ENCODE measurements at places on chromosomes 6 and 20. TPM values are rescaled to one million over a fixed set of nuclear protein-coding genes. Genes with fewer than 3 reads are reported as not detected.

The CFAP206 gene
- not detected for total RNA-seq

DNA sequence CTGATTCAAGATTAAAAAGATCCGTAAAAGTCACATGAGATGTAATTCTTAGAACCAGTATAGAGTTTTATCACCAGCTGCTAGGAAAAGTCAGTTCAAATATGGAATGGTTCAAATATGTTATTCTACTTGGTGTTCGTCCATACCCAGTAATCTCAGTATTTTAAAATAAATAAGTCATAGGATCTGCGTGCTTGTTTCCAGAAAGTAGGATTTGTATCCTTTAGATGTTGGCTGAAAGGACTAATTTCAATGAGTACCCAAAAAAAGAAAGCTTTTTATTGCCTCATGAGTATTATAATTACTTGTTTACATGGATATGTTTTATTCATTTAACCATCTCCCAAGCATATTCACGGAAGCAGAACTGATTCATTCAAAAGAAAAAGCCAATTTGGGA lies 12.2 kb downstream of the TPD52L1 start:
- no peaks in the 10 kb centered on the region for H3K4me1 ChIP-seq
- no peaks in the 10 kb centered on the region for H3K27me3 ChIP-seq
- DNase-seq, result no peak
- H3K4me3 ChIP-seq, result no peak overlapping the region

DNA sequence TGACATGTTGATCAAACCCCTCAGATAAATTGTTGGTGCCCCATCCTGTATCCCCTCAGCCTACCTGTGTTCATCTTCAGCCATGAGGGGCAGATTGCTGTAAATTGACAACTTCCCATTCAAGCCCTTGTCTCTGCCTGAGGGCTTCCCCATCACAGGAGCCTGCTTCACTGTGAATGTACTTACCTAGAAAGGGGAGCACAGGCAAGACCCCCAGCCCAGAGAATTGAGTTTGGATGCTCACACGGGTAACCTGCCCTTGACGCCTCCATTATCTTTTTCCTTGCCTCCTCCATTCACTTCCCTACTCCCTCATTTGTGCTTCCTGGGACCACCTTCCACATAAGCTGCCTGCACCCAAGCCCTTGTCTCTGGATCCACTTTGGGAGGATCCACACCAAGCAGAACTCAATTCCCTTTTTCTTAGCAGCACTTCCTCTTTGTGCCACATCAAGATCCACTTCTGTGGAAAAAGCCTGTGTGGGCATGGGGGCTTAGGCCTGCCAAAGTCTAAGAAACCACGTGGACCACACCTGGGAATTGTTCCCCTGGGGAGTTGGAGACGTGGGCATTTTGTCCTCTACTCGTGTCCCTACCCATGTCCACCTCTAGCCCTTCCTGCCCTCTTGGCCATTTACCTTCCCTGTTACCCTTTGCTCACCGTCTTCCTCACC lies 103.4 kb upstream of the FOXA2 start:
- H3K27ac ChIP-seq, result no peak overlapping the region
- no peaks in the 10 kb centered on the region for H3K36me3 ChIP-seq
- DNase-seq, result no peak
- no peak overlapping the region for H3K4me3 ChIP-seq

DNA sequence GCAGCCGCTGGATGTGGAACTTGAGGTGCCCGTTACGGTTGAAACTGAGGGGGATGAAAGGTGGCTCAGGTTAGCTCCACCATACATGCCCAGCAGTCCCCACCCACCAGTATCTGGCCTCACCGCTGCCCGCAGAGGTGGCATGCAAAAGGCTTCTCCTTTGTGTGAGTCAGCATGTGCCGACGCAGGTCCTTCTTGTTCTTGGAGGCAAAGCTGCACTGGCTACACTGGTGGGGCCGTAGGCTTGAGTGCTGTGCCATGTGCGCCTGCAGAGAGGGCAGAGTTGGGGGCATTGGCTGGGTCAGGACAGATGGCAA lies 15.8 kb downstream of the PCIF1 start:
- no peaks in the 10 kb centered on the region for H3K4me1 ChIP-seq
- H3K27ac ChIP-seq, result no peak overlapping the region
- no peaks in the 10 kb centered on the region for H3K27me3 ChIP-seq
- peaks cover 28% of the 10 kb centered on the region for H3K36me3 ChIP-seq
- H3K4me3 ChIP-seq, result no peak overlapping the region

DNA sequence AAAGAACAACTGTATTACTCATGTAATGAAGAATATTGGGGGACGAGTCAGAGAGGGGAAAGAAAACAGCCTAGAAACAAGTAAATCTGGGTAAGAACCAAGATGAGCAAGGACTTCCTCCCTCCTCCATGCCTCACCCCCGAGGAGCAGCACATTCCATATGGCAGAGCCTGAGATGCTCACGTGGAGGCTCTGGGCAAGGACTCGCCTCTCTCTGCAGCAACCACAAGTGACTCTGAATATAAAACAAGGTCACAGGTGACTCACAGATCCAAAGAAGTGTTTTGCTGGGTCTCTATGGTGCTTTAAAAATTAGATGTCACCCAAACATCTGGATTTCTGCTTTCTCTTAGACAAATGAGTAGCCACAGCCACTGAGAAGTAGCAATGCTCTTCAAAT lies 453.0 kb upstream of the SULF2 start:
- peaks cover 7% of the 10 kb centered on the region for H3K4me1 ChIP-seq
- DNase-seq, result no peak
- H3K36me3 ChIP-seq, result no peaks in the 10 kb centered on the region
- no peak overlapping the region for H3K27ac ChIP-seq
- no peak overlapping the region for H3K4me3 ChIP-seq

GRCh38 chr6:155487371-155488130 lies 31.9 kb upstream of the NOX3 start:
- no peaks in the 10 kb centered on the region for H3K4me1 ChIP-seq
- no peak overlapping the region for H3K4me3 ChIP-seq
- DNase-seq, result no peak
- no peak overlapping the region for H3K27ac ChIP-seq

The RUNX2 gene
- 1.2 TPM for total RNA-seq

The SLC17A1 gene
- total RNA-seq, result not detected

GRCh38 chr20:49676581-49677291 lies 36.9 kb downstream of the B4GALT5 start:
- H3K4me3 ChIP-seq, result no peak overlapping the region
- no peak overlapping the region for H3K27ac ChIP-seq
- DNase-seq, result no peak
- no peaks in the 10 kb centered on the region for H3K36me3 ChIP-seq
- H3K27me3 ChIP-seq, result no peaks in the 10 kb centered on the region

The TNF gene
- total RNA-seq, result not detected

DNA sequence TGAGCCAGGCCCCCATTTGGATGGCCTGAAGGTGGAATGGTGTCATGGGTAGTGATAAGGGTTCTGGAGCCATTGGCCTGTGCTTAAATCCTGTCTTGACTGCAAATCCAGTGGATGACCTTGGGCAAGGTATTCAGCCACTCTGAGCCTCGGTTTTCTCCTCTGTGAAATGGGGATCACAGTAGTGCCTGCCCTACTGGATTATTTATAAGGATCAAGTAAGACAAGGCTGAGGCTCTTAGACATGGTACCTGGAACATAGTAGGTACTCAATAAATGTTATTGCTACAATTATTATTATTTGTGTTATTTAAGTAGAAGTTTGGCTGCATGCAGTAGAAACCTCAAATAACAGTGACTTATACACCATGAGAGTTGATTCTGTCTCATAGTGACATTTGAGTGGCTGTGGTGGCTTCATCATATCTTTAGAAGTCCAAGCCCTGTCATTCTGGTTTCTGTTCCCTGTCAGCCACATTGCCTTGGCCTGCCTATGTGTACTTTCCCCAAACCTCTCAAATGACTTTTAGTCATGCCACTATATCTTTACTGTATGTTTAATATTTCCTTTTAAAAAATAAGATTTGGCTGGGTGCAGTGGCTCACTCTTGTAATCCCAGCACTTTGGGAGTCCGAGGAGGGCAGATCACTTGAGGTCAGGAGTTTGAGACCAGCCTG lies 37.6 kb upstream of the CHMP4B start:
- H3K27ac ChIP-seq, result no peak overlapping the region
- no peak overlapping the region for H3K4me3 ChIP-seq
- no peak for DNase-seq
- H3K36me3 ChIP-seq, result no peaks in the 10 kb centered on the region

DNA sequence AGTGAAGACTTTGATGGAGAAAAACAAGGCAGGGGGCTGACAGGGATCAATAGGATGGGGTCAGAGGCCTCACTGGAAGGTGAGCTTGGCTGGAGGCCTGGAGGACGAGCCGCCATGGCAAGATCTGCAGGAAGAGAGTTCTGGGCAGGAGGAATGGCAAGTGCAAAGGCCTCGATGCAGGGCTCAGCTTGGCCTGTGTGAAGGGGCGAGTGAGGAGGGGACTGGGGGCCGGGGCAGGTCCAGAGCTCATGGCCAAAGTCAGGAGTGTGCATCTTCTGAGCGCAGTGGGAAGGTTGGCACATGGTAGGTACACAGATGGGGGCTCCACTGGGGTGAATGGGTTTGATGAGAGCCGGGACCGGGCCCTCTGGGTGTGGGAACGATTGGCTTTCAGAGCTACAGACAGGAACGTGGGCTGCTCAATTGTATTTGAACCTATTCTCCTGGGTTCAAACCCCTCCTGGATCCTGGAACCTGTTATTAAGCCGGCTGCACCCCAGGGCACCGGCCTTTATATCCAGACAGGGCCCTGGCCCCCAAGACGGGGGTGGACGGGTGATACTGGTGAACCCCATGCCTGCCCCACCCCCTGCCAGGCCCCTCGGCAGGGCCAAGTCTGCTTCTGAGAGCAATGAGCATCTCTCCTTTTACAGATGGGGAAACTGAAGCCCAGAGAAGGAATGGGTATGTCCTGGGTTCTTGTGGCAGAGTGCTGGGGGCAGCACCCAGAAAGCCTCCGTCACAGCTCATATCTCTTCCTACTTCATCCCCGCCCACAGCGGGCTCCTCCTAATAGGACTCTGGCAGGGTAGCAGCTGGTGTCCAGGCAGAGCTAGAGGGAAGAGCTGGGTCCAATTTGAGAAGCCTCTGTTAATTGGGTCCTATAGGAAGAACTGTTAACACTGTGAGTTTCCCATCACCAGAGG lies 106.1 kb downstream of the CEBPB start:
- DNase-seq, result no peak
- no peaks in the 10 kb centered on the region for H3K36me3 ChIP-seq
- no peak overlapping the region for H3K4me3 ChIP-seq
- peaks cover 4% of the 10 kb centered on the region for H3K4me1 ChIP-seq

DNA sequence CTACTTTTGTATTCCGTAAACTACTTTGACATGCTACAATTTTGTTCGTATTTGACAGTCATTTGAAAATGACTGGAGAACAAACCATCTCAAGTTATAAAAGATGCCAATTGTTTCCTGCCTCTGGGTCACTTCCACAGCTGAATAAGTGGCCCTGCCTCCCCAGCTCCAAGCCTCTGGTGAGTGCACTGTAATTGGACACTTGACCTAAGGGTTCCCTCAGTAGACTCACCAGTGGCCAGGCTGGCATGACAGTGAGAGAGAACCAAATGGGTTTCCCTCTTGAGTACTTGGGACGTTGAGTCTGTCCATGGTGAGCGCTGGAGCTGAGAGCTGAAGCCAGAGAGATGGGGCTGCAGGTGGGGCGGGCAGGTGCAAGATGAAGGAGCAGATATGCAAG lies 57.1 kb downstream of the SLC35D3 start:
- no peak overlapping the region for H3K27ac ChIP-seq
- H3K36me3 ChIP-seq, result no peaks in the 10 kb centered on the region
- DNase-seq, result no peak
- peaks cover 5% of the 10 kb centered on the region for H3K4me1 ChIP-seq
- H3K27me3 ChIP-seq, result no peaks in the 10 kb centered on the region

The CGAS gene
- 6.7 TPM for total RNA-seq

- no peak for DNase-seq
- H3K27me3 ChIP-seq, result no peaks in the 10 kb centered on the region
- no peaks in the 10 kb centered on the region for H3K36me3 ChIP-seq
- no peaks in the 10 kb centered on the region for H3K4me1 ChIP-seq
Measured at GRCh38 chr6:13331516-13332348, 3.4 kb upstream of the TBC1D7 start.

GRCh38 chr6:144334150-144334708 lies 49.1 kb downstream of the UTRN start:
- H3K36me3 ChIP-seq, result no peaks in the 10 kb centered on the region
- H3K4me1 ChIP-seq, result peaks cover 19% of the 10 kb centered on the region
- no peak overlapping the region for H3K4me3 ChIP-seq
- no peak overlapping the region for H3K27ac ChIP-seq

GRCh38 chr6:130912434-130912833 lies 85.2 kb downstream of the SMLR1 start:
- no peaks in the 10 kb centered on the region for H3K4me1 ChIP-seq
- no peaks in the 10 kb centered on the region for H3K27me3 ChIP-seq

GRCh38 chr6:69735027-69735426 lies 61.8 kb downstream of the LMBRD1 start:
- H3K27ac ChIP-seq, result no peak overlapping the region
- no peaks in the 10 kb centered on the region for H3K4me1 ChIP-seq
- no peaks in the 10 kb centered on the region for H3K27me3 ChIP-seq
- DNase-seq, result no peak
- no peaks in the 10 kb centered on the region for H3K36me3 ChIP-seq

DNA sequence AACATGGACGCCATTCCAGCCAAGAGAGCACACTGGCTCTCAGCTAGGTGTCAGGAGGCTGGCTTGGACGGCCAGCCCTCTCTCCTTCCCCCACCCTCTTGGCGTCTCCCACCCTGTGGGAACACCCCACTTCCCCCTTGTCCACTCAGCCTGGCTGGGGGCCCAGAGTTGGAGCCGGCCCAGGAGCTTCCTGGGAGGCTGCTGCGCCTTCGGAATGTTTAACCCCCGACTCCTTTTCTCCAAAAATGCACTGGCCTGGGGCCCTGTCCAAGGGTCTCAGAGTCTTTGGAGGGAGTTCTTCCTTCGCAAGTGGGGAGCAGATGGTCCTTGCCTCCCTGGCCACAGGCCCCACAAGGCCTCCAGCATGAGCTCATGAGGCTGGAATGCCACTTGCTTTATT lies 4.1 kb downstream of the ADAM33 start:
- H3K36me3 ChIP-seq, result no peaks in the 10 kb centered on the region
- DNase-seq, result no peak
- H3K4me3 ChIP-seq, result no peak overlapping the region
- H3K27ac ChIP-seq, result no peak overlapping the region
- H3K4me1 ChIP-seq, result peaks cover 2% of the 10 kb centered on the region

The C2 gene
- total RNA-seq, result 0.26 TPM

- no peak for DNase-seq
- H3K4me3 ChIP-seq, result no peak overlapping the region
- H3K36me3 ChIP-seq, result no peaks in the 10 kb centered on the region
- H3K27me3 ChIP-seq, result no peaks in the 10 kb centered on the region
Measured at GRCh38 chr20:46559685-46560440, 9.4 kb upstream of the OCSTAMP start.

GRCh38 chr20:62558779-62559178 lies 83.0 kb upstream of the GATA5 start:
- no peak overlapping the region for H3K27ac ChIP-seq
- H3K4me3 ChIP-seq, result no peak overlapping the region
- H3K4me1 ChIP-seq, result no peaks in the 10 kb centered on the region
- DNase-seq, result no peak
- H3K27me3 ChIP-seq, result no peaks in the 10 kb centered on the region

DNA sequence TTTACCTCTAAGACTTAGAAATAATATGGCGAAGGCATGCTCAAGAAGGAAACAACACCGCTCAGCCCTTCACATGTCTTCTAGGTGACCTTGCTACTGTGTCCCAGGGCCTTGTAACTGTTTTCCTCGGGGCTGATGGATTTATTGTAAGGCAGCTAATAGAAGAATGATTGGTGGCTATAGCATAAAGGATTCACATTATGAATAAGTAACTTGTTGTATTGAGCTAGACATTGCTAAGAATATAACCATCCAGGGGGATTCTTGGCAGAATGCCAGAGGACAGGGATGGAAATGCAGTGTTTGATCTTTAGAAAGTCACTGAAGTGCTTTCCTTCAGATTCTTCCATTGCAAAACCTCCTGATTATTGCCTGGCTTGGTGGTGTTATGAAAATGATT lies 54.9 kb downstream of the PLEKHG1 start:
- no peak overlapping the region for H3K27ac ChIP-seq
- H3K27me3 ChIP-seq, result no peaks in the 10 kb centered on the region
- no peak for DNase-seq
- no peaks in the 10 kb centered on the region for H3K36me3 ChIP-seq
- no peak overlapping the region for H3K4me3 ChIP-seq
